ENCODE measurements at places on chromosomes 5 and 9.

- H3K36me3 ChIP-seq = no peaks in the 10 kb centered on the region
- H3K27ac ChIP-seq = no peak overlapping the region
- DNase-seq = no peak
- peaks cover 14% of the 10 kb centered on the region for H3K4me1 ChIP-seq
- H3K27me3 ChIP-seq = peaks cover 2% of the 10 kb centered on the region
Observed at GRCh38 chr5:96293966-96294883, 138.8 kb downstream of the PCSK1 start.

GRCh38 chr9:98660541-98660940 lies 48.2 kb downstream of the GABBR2 start:
- no peak overlapping the region for H3K27ac ChIP-seq
- H3K4me1 ChIP-seq = no peaks in the 10 kb centered on the region
- H3K36me3 ChIP-seq = no peaks in the 10 kb centered on the region
- H3K27me3 ChIP-seq = peaks cover 5% of the 10 kb centered on the region

- H3K4me3 ChIP-seq = no peak overlapping the region
- H3K36me3 ChIP-seq = peaks cover 2% of the 10 kb centered on the region
- H3K27me3 ChIP-seq = peaks cover 30% of the 10 kb centered on the region
- no peak overlapping the region for H3K27ac ChIP-seq
- no peak for DNase-seq
Observed at GRCh38 chr5:1156033-1156753, 44.3 kb upstream of the SLC12A7 start.

DNA sequence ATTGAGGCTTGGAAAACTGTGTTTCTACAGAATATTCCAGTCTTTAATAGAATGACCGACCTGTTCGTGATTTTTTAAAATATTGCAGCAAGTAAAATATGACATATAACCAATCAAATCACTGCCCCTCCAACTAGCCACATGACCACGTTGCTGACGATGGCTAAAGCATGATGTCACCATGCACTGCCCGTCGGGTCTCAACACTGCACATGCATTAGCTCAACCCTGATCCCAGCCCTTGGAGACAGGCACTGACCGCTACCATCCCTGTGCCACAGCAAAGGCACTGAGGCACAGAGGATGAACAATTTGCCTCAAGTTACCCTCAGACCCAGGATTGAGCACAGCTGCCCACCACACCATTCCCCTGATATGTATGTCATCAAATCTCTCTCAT lies 13.5 kb downstream of the DDX31 start:
- DNase-seq = no peak
- H3K27ac ChIP-seq = no peak overlapping the region
- H3K4me3 ChIP-seq = no peak overlapping the region

GRCh38 chr5:167248257-167248656 lies 1043.2 kb upstream of the WWC1 start:
- H3K27ac ChIP-seq = no peak overlapping the region
- no peaks in the 10 kb centered on the region for H3K4me1 ChIP-seq
- H3K36me3 ChIP-seq = no peaks in the 10 kb centered on the region
- no peak overlapping the region for H3K4me3 ChIP-seq
- no peaks in the 10 kb centered on the region for H3K27me3 ChIP-seq
- DNase-seq = no peak

DNA sequence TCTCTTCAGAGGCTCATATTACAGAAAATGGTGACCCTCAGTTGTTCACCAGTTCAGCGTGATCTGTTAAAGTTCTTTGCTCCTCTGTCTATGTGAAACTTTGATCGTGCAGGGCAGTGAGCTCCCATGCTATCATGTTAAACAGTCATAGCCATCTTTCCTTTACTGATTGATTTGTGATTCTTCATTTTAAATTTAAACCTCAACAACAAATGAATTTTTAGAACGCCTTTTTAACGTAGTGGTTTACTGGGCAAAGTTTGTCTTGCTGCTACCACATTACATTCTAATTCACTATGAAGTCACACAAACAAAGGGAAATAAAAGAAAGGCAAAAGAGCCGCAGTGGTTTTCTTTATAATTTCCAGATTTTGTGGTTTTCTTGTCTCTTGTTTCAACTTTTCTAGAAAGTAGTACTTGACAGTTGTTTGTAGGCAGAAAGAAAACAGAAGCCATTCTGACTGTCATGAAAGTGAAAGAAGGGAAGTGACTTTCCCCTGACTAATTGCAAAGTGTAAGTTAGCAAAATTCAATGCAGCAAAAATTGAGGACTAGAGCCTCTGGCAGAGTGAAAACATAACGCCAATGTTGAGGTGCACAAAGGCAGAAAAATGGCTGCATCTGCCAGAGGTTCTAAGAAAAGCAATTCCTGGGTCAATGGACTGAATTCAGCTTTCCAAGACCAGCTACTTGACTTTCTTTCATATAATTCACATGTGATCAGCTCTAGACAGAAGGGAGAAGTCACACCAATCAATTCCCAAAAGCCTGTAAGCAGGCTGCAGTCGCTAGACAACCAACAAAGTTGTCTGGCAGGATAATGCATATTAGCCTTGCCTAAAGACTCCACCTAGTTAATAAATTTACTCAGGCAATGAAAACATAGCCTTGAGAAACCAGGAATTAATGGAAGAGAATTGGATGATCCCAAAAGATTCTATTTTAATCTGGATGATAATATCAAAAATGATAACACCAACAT lies 7.1 kb upstream of the IFNA6 start:
- H3K27me3 ChIP-seq = peaks cover 57% of the 10 kb centered on the region
- peaks cover 14% of the 10 kb centered on the region for H3K4me1 ChIP-seq
- H3K27ac ChIP-seq = peak overlapping the region; percentile 68
- peak overlapping the region; percentile 56 for H3K4me3 ChIP-seq
- H3K36me3 ChIP-seq = peaks cover 12% of the 10 kb centered on the region
- no peak for DNase-seq

DNA sequence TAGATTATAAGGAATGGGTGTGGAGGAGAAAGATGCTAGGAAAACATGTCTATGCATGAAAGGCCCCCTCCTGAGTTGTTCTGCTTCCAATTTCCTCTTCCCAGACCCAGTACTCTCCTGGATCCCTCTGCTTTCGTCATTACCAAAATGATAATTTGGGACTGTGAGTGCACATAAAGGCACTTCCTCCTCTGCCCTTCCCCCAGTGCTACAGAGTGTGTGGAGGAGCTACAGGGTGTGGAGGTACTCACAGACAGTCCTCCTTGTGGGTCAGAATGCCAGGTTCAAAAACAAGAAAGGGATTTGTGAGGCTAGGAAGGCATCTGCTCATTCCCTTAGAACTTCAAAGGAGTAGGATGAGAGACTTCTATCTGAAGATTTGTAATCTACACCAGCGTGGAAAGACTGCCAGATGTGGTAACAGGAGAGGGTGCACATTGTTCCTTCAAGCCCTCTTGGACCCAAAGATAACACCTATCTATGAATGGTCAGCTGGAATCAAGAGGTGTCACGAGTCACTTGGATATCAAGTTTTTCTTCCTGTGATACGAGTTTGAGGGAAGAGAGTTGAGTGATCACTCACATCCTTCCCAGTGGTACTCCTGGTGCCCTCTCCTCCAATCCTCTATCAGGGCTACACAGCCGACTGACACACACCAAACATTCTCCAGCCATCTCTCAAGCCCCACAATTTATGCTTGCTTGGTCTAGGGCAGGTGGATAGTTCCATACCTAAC lies 201.1 kb downstream of the EPB41L4A start:
- H3K36me3 ChIP-seq = no peaks in the 10 kb centered on the region
- no peak for DNase-seq
- H3K4me3 ChIP-seq = no peak overlapping the region
- no peak overlapping the region for H3K27ac ChIP-seq
- no peaks in the 10 kb centered on the region for H3K4me1 ChIP-seq

- no peak for DNase-seq
- H3K4me3 ChIP-seq = no peak overlapping the region
- no peaks in the 10 kb centered on the region for H3K36me3 ChIP-seq
Observed at GRCh38 chr9:100394032-100394695, 32.8 kb upstream of the MSANTD3 start.

DNA sequence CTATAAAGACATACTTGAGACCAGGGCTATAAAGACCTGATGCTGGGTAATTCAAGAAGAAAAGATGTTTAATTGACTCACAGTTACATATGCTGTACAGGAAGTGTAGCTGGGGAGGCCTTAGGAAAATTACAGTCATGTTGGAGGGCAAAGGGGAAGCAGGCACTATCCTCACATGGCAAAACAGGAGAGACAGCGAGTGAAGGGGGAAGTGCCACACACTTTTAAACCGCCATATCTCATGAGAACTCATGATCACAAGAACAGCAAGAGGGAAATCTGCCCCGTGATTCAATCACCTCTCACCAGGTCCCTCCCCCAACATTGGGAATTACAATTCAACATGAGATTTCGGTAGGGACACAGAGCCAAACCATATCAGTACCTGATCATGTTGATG lies 89.9 kb upstream of the ADAMTSL1 start:
- H3K36me3 ChIP-seq = no peaks in the 10 kb centered on the region
- H3K4me1 ChIP-seq = no peaks in the 10 kb centered on the region
- no peak for DNase-seq

- H3K27me3 ChIP-seq = peaks cover 5% of the 10 kb centered on the region
- H3K4me1 ChIP-seq = no peaks in the 10 kb centered on the region
- H3K27ac ChIP-seq = no peak overlapping the region
Observed at GRCh38 chr9:84218322-84218721, 122.2 kb downstream of the SLC28A3 start.

- H3K4me3 ChIP-seq = no peak overlapping the region
- peaks cover 2% of the 10 kb centered on the region for H3K4me1 ChIP-seq
- no peaks in the 10 kb centered on the region for H3K27me3 ChIP-seq
- no peak overlapping the region for H3K27ac ChIP-seq
- peaks cover 7% of the 10 kb centered on the region for H3K36me3 ChIP-seq
Observed at GRCh38 chr5:175920231-175920811, 47.8 kb downstream of the THOC3 start.

DNA sequence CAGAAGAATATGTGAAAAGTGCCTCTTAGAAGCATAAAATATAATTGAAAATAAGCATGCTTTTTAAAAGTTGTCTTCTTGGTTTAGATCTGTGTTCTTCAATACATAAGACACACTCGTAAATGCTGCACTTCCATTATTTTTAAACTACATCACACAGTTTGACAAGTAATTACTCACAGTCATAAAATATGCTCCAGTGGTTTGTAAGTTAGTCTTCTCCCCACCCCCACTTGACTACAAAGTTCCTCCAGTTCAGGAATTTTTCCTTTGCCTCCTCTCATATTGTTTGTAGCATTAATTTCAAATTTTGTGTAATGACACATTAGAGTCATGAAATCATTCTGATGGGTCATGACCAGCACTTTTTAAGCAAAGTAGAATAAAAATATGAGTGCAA lies 60.3 kb upstream of the PTGER4 start:
- H3K27ac ChIP-seq = no peak overlapping the region
- no peaks in the 10 kb centered on the region for H3K27me3 ChIP-seq
- H3K4me3 ChIP-seq = no peak overlapping the region
- peaks cover 33% of the 10 kb centered on the region for H3K4me1 ChIP-seq
- DNase-seq = no peak
- H3K36me3 ChIP-seq = peaks cover 5% of the 10 kb centered on the region

- H3K4me1 ChIP-seq = peaks cover 33% of the 10 kb centered on the region
- peak overlapping the region; percentile 24 for H3K27ac ChIP-seq
- peaks cover 8% of the 10 kb centered on the region for H3K27me3 ChIP-seq
- no peaks in the 10 kb centered on the region for H3K36me3 ChIP-seq
- peak overlapping the region; percentile 5 for H3K4me3 ChIP-seq
Observed at GRCh38 chr5:55541056-55541635, 6.4 kb upstream of the PLPP1 start.

GRCh38 chr9:69583645-69584234 lies 88.4 kb downstream of the APBA1 start:
- H3K27me3 ChIP-seq = peaks cover 2% of the 10 kb centered on the region
- H3K27ac ChIP-seq = no peak overlapping the region

DNA sequence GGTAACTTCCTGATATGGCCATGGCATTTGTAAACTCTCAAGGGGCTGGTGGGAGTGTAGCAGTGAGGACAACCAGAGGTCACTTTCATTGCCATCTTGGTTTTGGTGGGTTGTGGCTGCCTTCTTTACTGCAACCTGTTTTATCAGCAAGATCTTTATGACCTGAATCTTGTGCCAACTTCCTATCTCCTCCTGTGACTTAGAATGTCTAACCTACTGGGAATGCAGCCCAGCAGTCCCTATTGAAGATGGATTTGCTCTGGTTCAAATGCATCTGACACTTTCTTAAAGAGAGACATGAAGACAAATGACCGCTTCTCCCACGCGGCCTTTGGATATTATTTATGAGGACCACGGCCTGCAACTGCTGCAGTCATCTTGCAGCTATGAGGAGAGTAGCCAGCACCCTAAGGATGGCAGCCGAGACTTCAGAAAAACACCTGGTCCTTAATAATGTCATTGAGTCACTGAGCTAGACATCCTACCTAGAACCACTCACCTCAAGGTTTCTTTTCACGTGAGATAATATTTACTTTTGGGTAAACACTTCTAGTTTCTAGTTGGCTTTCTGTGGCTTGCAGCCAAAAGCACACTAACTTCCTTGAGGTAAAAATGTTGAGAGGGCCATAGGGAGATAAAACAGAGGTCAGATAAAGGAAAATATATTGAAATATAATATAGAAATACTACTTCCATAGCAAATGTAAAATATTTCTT lies 28.2 kb downstream of the CETN3 start:
- no peak overlapping the region for H3K4me3 ChIP-seq
- no peaks in the 10 kb centered on the region for H3K36me3 ChIP-seq
- no peak for DNase-seq
- H3K4me1 ChIP-seq = no peaks in the 10 kb centered on the region

DNA sequence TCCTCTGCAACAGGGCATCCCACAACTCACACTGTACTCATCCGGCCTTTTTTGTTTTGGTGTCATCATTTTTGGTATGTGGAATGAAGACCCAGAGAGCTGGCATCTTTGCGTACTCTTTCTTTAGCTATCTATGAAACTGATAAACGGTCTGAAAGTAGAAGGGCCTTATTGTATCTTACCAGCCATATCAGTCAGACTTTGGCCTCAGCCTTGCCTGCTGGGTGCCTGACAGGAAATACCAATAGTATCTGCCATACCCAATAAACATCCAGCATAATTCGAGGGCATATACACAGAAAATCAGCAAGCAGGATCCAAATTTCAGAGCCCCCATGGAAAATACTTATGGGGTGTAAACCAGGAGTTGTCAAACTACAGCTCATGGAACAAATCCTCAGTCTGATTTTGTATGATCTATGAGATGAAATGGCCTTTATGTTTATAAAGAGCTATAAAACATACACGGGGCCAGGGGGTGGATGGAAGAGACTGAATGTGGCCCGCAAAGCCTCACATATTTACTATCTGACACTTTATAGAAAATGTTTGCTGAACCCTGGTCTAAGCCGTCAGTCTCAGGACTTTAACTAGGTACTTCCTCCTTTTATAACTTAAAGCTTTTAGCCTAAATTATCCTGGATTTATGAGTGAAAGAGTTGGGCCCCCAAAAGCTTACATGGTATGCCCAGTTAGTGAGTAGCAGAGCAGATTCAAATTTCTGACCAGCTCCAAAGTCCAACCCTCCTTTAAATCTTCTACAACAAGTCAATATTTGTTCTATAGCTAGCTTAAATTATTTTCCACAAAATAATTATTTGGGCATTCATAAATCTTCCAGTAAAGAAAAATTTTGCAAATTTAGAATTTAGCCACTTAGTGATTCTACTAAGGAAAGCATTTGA lies 308.0 kb upstream of the PUM3 start:
- H3K27ac ChIP-seq = no peak overlapping the region
- no peaks in the 10 kb centered on the region for H3K36me3 ChIP-seq
- H3K27me3 ChIP-seq = peaks cover 2% of the 10 kb centered on the region
- H3K4me3 ChIP-seq = no peak overlapping the region
